Mesangial cell (primary cell): ENCODE measurements at places on chromosomes 12 and 14. TPM values are rescaled to one million over a fixed set of nuclear protein-coding genes. Genes with fewer than 3 reads are reported as not detected.

AVPR1A gene
- total RNA-seq, result not detected in 2 replicates

DEGS2 gene
- total RNA-seq, result not detected in 2 replicates

CCDC175 gene
- not detected in 2 replicates for total RNA-seq

CLEC7A gene
- not detected in 2 replicates for total RNA-seq

IFI27 gene
- total RNA-seq, result 2.3 and 3.8 TPM in 2 replicates

PIWIL1 gene
- not detected in 2 replicates for total RNA-seq

DLGAP5 gene
- 1.9 and 52.8 TPM in 2 replicates for total RNA-seq

SDS gene
- not detected in 2 replicates for total RNA-seq

TSPAN19 gene
- 0.13 TPM in 1 of 2 replicates, not detected in the other for total RNA-seq

DDX24 gene
- total RNA-seq, result 57.3 and 92.7 TPM in 2 replicates

EFS gene
- 10.4 and 14.7 TPM in 2 replicates for total RNA-seq

COX8C gene
- not detected in 2 replicates for total RNA-seq

TMCC3 gene
- total RNA-seq, result 4.9 TPM in 2 replicates

IFNG gene
- total RNA-seq, result not detected in 2 replicates

IFNG-AS1 gene
- total RNA-seq, result not detected in 2 replicates

PTHLH gene
- 1.5 and 2.6 TPM in 2 replicates for total RNA-seq

FAIM2 gene
- 0.13 TPM in 1 of 2 replicates, not detected in the other for total RNA-seq

HHIPL1 gene
- 0.81 and 3.0 TPM in 2 replicates for total RNA-seq

AKAP3 gene
- 0.13 and 0.98 TPM in 2 replicates for total RNA-seq

INSM2 gene
- total RNA-seq, result not detected in 2 replicates

TAS2R10 gene
- 0.13 TPM in 1 of 2 replicates, not detected in the other for total RNA-seq

GPX2 gene
- not detected in 2 replicates for total RNA-seq

PROX2 gene
- total RNA-seq, result not detected in 2 replicates

PARPBP gene
- total RNA-seq, result 1.5 and 12.5 TPM in 2 replicates
